Activated CD4-positive, CD25-positive, alpha-beta regulatory T cell treated with anti-CD3 and anti-CD28 coated beads, Interleukin-2, amount 50 U/mL, for 72 hours (primary cell): ENCODE measurements at places on chromosomes 13 and 19.
A peak's percentile ranks its signal among the peaks of the same experiment; 100 is the strongest.

DNA sequence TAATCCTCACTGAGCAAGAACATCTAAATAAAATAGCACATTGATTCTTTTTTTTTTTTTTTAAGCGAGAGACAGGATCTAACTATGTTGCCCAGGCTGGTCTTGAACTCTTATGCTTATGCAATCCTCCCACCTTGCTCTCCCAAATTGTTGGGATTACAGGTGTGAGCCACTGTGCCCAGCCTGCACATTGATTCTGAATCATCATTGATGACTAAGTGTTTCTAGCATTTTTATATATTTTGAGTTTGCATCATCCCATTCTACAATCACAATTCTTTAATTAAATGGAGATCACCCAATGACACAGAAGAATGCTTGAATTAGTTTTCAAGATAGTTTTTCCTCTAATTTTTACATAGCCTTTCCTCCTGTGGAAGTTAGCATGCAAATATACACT is 354.1 kb downstream of the KLF5 start:
- DNase-seq: no peak

DNA sequence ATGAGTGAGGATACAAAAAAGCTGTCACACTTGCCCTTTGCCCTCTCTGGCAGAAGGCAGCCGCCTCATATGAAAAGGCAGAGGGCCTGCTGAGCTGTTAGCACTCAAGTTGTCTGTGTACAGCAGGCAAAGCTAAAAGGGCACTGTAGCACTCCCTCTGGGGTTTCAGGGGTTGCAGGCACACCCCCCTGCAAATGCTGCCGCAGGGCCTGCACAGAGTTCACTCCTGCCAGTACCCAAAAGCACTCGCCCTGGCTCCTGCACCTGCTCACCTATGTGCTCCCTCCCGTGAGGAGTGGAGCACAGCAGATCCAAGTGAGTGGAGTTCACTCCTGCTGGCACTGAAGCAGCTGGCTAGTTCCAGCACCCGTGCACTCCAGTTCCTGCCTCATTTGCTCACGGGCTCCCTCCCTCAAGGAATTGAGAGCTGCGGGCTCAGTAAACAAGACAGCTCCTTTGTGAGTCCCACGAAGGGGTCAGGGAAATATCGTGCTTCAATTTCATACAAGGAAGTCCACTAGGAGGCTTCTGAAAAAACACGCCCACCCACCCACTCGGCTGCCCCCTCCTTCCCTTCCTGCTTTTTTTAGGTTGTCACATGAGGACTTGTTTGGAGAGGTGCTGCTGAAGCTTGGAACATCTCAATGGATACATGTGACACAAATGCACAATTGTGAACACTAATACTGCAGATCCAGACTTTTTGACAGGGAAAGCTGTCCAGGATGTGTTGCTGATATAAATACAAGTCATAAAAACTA is 9.9 kb upstream of the RCBTB2 start:
- DNase-seq: no peak

DNA sequence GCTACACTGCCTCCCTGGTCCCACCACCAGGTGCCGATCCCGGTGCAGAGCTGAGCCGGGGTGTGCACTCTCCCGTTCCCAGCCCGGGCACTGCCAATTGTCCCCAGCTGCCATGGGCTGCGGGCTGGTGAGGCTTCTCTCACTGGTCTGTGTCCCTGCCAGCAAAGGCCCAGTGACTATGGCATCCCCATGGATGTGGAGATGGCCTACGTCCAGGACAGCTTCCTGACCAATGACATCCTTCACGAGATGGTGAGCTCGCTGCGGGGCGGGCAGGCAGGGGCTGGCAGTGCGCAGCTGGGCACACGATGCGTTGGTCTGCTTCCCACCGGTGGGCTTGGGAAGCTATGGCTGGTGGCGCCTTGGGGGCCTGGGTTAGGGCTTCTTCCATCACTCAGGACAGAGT is 14.6 kb downstream of the MPND start:
- DNase-seq: no peak

DNA sequence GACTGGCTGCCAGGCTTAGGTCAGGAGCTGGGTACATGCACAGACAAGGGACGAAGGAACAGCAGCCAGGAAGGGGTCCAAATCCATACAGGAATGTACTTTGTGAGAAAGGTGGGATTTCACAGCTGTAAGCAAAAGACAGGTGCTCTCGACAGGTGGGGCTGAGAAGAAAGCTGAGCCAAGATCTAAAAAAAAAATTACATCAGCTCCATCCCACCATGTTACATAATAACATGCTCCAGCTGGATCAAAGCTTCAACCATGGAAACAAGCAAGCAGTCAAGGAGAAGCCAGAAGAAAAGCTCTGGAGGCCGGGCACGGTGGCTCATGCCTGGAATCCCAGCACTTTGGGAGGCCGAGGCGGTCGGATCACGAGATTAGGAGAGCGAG is 8.0 kb downstream of the UBXN6 start:
- no peak for DNase-seq

DNA sequence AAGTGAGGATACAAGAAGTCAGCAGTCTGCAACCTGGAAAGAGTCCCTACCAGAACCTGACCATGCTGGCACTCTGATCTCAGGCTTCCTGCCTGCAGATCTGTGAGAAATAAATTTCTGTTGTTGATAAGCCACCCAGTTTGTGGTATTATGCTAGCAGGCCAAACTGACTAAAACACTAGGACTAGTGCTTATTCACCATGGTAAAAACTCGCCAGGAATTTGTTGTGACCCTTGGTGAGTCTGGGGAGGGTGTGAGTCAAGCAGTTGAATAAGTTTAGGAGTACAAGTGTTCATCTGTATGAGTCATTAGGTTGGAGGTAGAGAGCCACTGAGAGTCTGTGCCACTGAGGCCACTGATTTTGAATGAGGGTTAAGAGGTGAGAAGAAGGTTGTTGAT is 3.6 kb downstream of the ZIK1 start:
- no peak for DNase-seq

DNA sequence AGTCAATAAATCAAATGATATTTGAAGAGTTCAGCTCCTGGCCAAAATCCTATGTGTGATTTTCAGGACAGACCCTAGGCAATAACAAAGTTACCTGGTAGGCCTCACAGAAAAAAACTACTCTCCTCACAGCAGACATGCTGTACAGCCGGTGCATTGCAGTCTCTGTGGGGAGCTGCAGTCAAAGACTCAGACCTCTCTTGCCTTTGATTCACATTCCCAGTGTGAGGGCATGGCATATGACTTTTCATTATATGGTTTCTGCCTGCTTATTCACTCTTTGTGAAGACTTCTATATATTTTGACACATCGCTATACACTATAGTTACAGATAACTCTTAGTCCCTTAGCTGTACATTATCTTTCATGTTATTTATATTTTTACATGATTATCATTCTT is 2684.3 kb upstream of the PCDH20 start:
- DNase-seq: no peak

DNA sequence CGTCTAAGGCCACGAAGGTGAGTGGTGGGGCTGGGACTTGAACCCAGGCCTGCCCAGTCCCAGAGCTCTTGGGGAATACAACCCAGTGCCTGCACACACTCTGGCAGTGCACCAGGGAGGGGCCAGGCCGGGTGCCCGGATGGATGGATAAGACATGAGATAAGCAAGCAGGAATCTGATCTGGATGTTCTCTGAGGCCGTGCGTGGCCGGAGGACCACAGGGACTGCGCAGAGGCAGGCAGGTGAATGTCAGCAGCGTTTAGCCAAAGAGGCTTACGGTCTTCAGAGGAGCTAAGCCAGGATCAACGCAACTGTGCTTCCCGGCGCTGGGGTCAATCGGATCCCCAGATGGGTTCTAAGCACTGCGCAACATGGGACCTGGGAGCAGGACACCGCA is 1.5 kb downstream of the ZNF787 start:
- DNase-seq: no peak

DNA sequence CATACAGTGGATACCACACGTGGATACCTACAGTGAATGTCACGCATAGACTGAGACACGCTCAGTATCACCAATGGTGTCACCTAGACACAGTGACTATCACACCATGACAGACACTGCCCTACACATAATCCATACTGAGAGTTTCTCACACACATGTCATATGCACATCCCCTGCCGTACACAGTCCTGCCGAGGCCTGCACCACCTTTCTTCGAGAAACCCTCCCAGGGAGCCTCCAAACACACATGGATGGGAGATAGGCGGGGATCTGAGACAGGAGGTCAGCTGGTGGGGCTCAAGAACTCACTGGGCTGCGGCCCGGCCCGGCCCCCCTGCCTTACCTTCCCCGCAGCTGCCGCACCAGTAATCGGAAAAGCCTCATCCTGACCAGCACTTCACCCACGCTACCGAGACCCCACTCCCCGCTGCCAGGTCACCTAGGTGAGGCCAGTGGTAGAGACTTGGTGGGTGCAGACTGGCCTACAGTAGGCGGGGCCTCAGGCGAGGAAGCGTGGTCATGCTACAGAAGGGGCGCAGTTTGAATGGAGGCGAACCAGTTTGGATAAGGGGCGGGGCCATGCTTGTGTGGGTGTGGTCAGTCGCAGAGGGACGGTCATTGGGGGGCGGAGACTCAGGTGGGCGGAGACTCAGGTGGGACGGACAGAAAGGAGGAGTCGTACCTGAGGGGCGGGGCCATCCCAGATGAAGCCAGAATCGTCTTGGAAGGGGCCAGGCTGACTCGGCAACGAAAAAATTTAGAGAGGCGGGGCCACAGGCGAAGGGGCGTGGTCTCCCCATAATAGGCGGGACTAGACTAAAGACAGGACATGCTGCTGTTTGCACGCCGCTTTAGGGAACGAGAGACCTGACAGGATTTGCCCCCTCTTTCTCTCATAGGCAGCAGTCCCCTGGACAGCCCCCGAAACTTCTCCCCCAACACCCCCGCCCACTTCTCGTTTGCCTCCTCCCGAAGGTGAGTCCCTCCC is 2.1 kb downstream of the MAST1 start:
- peak; percentile 61 for DNase-seq
